HS-27A (cell line): ENCODE measurements at places on chromosomes 12 and 14.

DNA sequence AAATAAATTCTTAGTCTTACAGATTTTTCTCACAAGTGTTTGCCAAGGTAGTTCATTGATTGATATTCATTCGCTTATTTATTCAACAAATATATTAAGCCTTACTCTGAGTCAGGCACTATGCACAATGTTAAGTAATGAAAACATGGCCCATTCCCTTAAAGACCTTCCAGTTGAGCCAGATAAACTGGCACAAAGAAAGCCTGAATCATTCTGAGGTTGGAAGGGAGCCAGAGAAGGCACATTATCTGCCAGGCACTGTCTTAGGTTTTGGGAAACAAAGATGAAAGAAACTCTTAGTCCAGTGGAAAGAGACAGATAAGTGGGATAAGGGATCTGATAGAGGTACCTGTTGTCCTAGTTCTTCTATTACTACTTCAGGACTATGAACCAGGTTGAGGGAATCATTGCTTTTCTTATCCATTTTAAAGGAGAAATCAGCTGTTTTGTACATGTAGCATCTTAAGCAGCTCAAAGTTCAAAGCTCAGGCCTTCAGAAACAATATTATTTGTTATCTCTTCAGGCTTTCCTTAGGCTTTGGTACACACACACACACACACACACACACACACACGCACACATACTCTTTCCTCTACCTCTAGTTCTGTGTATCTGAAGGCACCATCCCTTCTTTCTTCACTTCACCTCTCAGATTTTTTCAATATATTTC is 27.0 kb downstream of the PDE6H start:
- DNase-seq: peak; percentile 63

DNA sequence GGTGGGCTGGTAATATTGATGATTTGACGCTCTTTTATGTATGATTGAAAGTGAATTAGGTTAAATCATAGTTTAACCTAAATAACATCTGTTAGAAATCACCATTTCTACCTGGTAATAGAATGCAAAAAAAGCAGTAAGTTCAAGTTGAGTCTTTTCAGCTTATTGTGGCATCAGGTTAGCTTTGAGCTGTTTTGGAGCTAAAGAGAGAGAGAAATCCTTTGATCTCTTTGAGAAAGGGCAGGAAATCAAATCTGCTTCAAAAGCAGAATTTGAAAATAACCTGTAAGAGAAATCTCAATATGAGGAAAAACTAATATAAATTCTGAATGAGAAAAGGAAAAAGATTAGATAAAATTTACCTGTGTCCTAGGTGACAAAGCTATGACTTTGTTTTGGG is 62.2 kb downstream of the CKB start:
- DNase-seq: no peak

DNA sequence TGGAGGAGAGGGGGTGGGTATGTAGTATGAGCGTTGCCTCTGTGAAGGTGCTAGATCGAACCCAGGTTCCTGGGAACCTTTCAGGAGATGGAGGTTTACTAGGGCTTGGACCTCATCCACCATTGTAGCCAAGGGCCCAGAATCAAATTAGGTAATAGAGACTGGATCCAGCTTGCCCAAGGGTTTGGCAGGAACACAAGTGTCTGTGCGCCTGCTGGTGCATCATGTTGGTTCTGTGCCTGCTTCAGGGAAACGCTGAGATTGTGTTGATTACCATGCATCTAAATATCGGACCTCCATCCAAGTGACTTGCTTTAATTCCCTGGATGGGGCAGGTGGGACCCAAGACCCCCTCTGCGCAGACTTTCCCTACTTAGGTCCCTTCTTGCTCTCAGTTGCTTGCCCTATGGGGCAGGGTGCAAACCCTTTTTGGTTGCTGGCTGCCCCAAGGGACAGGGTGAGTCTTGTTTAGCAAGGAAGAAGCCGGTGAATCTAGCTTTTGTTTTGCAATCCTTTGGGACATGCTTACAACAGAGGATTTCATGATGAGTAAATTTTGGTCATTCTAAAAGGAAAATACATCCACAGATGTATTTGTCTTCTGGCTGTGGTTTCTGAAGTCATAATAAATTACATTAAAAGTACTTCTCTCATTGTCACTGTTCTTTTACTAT is 189.8 kb upstream of the PRICKLE1 start:
- no peak for DNase-seq

GRCh38 chr14:92938235-92938875 is 15.4 kb downstream of the CHGA start:
- no peak for DNase-seq

DNA sequence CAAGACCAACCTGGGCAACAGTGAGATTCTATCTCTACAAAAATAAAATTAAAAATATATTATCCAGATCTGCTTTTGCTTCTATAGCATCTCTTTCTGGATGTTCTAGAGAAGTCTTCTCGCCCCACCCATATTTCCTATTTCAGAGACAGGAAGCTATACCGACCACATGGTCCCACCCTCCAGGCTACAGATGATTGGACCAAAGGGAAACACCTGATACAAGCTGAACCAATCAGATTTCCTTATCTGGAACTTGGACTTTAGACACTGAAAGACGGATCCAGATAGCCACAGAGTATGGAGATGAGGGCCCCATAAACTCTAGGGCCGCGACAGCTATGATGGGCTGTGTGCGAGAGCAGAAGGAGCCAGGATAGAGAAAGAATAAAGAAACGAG is 48.7 kb downstream of the CCDC60 start:
- DNase-seq: no peak

GRCh38 chr12:28857369-28857768 is 291.7 kb upstream of the FAR2 start:
- no peak for DNase-seq

DNA sequence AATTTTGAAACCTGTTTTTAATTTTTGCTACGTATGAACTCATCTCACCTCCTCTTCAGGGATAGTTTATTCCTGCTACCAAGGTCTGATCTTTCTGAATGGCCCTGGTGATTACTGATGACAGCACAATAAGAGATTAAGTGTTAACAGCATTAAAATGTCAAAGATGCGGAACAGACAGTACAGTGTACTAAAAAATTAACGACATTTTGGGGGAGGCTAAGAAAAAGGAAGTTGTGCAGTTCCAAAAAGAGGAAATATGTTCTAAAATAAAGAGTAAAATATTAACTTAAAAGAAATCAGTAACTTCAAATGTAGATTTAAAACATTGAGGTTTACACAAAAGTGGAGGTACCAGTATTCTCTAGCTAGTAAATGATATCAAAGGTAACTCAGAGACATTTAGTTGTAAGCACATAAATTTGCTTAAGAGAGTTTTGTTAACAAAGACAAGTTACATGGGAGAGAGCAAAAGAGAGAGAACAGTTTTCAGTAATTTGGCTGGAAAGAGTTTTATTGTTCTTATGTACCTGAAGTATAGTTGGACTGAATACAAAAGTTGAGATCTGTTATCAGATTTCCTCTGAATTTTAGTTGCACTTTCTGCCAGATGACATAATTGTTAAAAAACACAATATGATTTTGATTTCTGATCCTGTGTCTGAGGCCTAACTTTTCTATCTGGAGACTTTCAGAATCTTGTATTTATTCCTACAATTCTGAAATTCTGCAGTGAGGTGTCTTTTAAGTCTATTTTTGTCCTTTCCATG is 4.2 kb upstream of the CLECL1 start:
- no peak for DNase-seq

- no peak for DNase-seq
Measured at GRCh38 chr14:89165189-89166181, 251.5 kb downstream of the FOXN3 start.

DNA sequence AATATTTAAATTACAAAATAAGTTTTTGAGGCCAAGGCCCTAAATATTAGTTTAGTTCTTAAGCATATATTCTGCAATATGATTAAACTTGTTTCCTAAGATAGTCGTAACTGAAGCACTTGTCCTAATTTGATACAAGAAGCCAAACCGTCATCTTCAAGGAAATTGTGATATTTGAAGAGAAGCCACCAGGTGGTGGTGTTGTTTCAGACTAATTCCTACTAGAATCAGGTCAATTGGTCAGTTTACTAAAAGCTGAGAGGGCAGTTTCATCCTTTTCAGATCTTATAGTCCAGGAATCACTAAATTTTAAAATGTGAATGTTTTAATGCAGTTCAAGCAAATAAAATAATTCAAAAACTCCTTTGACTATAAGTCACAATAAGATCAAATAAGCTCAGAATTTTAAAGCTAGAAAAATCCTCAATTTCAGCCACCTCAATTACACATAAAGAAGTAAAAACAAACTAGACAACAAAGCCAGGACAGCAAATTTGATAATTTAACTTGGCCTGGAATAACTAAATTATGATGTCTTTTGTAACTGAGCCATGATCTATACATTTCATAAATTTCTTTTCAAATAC is 7.1 kb upstream of the ARL1 start:
- peak; percentile 20 for DNase-seq

GRCh38 chr14:55073856-55074255 is 22.4 kb downstream of the MAPK1IP1L start:
- DNase-seq: no peak

GRCh38 chr12:129068684-129069083 is 215.4 kb downstream of the GLT1D1 start:
- no peak for DNase-seq

DNA sequence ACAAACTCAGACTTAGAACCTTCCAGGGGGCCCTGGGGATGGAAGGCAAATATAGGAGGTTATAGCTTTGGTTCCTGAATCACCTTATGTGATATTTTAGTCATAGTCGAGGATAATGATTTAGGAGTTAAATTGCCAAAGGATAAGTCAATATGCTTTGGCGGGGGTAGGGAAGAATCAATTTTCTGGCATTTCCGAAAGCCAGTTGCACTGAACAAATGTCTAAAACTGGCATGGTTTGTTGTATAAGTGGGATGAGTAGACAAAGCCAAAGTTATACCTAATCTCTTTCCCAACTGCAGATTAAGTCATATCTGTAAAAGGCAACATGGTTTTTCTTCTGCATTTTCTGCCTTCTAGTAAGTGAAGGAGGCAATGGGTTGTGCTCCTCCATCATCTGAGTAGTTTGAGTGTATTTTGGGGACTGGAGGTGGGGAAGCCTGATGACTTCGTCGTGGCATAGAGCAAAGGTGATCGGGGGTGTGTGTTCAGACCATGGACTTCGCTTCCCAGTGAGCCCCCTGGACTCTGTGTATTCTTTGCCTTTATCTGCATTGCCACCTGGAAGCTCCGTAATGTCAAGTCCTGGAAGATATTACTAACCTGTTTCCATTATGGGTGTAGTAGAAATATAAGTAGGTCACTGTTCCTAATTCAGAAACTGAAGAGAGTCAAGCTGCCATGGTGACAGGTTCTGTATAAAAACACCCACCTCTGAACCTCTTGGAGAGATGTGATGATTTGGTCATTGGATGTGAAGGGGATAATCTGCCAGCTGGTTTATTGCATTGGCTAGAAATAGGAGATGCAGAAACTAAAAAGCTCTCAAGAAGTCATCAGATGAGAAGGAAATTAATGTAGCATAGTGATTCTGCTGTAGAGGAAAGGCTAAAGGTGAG is 24.5 kb downstream of the PPFIBP1 start:
- DNase-seq: no peak

DNA sequence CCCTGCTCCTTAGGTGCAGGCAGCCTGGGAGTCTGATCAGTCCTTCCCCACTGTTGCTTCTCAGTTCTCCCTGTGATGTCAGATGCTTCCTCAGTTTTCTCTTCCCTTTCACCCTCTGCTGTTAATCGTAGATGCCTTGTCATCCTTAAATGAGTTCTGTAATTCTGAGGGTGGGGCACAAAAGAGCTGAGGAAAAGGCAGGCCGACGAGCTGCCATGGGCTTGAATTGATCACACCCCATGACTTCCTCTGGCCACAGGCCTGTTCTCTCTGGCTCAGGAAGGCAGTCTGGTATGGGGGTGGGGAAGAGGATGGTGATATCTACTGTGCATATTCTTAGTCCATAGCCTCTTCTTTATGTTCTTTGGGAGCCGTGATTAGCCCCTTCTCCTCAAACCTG is 5.2 kb upstream of the AP1G2 start:
- no peak for DNase-seq

DNA sequence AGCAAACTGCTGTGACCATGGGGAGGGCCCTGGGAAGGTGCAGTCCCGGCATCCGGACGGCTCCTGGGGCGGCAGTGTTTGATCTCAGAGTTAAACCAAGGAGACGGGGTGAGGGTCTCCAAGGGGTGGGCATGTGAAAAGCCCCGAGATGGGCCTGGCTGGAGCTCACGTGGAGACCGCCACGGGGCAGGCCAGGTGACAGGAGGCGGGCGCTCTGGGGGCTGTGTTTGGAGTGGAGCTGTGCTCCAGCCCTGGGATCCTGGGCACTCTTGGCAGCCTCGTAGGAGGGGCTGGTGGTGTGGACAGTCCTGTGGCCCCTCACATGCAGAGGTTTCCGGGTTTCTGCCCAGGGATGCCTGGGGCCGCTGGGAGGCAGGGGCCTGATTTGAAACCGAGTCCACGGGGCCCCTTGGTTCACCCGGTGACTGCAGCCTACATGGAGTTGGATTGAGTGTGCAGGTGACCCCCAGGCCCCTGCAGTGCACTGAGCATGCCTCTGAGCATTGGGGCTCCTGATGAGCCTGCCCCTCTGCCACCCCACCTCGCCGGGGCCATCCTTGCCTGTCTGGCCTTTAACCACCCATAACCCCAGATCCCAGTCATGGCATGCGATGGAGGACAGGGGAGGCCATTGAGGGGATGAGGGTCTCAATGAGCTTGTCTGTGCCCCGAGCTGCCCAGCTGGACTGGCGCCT is 8.4 kb downstream of the KIF26A start:
- no peak for DNase-seq

DNA sequence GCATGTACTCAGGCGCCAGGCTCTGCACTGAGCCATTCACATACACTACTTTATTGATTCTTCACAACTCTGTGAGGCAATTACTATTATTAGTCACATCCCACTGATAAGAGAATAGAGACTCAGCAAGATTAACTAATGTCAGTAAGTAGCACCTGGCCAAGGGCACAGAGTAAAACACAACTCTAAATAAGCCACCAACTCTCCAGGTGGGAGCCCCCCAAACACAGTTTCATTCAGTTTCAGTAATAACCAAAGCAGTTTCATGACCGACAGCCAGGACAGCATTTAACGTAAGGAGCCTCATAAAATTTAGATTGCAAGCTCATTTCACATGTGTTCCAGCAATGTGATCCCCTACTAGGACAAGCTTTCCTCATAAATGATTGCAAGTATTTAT is 323.1 kb upstream of the CCDC196 start:
- DNase-seq: no peak

DNA sequence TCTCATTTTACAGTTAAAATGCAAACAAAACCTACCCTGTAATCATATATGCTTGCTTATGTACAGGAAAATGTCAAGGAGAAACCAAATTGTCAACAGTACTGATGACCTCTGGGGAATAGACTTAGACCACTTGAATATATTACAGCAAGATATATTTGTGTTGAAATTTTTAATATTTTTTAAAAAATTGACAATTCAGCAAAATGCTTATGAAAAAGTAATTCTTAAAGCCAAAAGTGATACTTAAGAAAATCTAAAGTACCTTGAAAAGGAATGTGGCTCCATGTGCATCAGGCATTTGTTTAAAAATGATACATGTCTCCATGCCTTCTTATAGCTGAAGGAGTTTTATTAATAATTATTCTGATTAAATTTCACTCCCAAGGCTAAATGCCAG is 49.2 kb downstream of the PTPN21 start:
- no peak for DNase-seq
